ENCODE measurements at places on chromosomes 13 and 19. TPM values are rescaled to one million over a fixed set of nuclear protein-coding genes. Genes with fewer than 3 reads are reported as not detected.
A peak's percentile ranks its signal among the peaks of the same experiment; 100 is the strongest.

DNA sequence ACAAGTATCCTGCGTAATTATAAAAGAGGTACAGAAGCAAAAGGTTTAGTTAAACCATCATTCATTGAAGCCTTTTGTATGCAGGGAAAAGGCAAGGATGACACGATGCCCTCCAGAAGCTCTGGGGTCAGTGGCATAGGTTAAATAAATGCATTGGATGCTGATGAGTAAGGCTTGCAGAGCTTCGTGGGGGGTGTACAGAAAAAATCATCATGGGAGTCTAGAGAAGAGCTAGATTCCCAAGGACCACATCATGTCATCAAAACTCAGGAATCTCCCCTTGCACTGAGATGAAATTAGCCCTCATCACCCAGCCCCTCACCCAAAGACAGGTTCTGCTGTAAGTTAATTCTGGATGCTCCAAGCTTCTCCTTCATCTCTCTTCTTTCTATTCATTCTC is 8.3 kb downstream of the FPR1 start:
- no peak for DNase-seq

GRCh38 chr19:17948931-17949930 is 16.4 kb downstream of the CCDC124 start:
- DNase-seq = peak; percentile 49

DNA sequence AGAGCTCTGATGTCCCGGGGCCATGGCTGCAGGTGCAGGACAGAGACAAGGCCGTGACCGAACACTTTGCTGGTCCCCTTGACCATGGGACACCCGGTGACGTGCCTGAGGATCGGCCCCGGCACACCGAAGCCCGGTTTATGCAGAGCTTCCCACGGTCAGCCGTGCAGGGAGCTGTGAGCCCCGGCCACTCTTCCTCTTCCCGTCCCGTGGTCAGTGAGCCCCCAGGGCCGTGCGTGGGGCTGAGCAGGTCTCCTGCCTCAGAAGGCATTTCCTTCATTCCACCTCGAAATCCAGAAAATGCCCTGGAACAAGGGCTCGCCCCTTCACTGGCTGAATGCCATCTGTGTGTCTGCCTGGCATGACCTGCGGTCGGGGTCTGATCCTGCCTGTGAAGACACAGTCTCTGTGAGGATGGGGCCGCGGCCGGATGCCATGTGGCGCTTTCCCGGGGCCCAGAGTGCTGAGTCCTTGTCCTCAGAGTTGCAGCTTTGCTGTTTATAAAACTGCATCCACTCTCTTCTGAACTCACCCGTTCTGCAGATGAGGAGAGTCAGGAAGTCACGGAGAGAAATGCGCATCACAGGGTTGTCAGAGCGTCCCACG is 16.9 kb downstream of the MCF2L start:
- DNase-seq = no peak

DNA sequence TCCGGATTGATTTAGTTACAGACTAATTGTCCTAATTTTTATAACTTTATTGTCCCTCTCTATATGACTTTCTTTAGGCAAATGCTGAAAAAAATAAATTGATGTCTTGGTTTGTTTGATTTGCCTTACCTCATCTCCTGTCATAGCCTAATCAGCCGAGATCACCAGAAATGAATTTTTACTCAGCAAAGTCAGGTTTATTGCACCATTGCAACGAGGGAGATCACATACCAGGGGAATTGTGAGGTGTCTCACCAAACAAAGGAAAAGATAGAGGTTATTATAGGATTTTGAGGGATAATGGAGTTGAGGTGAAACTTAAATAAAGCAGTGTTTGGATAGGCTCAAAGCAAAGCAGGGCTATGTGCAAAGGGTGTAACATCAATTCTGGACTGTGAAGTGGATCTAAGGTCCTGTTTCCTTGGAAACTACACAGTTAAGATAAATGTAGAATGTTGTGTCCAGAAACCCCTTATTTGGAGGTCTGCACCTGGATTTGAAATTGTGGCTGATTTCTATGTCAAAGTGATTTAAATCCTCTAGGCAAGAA is 372.6 kb downstream of the OXGR1 start:
- DNase-seq = no peak

DNA sequence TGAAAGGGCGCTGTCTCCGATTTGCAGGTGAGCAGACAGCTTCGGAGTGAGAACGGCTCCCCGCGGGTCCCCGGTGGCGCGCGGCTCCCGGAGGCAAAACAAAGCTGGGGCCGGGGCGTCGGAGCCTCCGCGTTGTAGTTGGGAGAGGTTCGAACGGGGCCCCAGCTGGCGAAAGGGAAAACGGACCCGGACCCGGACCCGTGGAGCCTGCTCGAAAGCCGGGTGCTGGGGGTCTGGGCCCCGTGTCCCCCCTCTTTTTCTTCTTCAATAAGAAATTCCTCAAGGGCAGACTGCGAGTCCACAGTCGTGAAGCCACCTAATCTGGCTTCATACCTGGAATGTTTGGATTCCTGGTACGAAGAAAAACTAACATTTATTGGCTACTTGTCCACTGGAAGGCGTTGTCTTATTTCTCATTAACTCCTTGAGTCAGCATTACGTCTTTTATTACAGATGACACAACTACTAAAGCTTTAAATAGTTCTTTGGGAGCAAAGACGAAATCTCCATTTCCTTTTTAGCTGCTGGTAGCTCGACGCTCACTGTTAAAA is 632 bp upstream of the MTIF3 start:
- peak; percentile 42 for DNase-seq

GRCh38 chr19:4504297-4504701 is 14.0 kb downstream of the PLIN4 start:
- DNase-seq = no peak

The FFAR2 gene
- total RNA-seq = 0.17 TPM

The RNF113B gene
- total RNA-seq = not detected

The CLEC11A gene
- total RNA-seq = 5.7 TPM

The FREM2 gene
- total RNA-seq = not detected

Measured in CD8-positive, alpha-beta T cell (primary cell).